Activated CD4-positive, alpha-beta T cell treated with anti-CD3 and anti-CD28 coated beads for 1 hour (primary cell): ENCODE measurements at places on chromosomes 13 and 19.
A peak's percentile ranks its signal among the peaks of the same experiment; 100 is the strongest.

GRCh38 chr19:28019371-28019770 lies 1193.6 kb downstream of the UQCRFS1 start:
- no peak for DNase-seq

DNA sequence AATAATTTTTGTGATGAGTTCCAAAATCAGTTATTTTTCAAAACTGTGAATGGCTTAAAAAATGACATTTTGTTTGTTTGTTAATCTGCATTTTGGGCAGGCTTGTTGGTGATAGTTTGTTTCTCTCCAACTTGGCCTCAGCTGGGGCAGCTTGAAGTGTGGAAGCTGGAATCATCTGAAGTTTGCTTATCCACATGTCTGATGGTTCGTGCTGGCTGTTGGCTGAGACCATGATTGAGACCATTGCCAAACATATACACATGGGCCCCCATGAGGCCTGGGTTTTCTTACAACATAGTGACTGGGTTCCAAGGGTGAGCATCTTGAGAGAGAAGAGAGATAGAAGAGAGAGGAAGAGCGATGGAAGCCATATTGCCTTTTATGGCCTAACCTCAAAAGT lies 201.2 kb downstream of the NDFIP2 start:
- no peak for DNase-seq

DNA sequence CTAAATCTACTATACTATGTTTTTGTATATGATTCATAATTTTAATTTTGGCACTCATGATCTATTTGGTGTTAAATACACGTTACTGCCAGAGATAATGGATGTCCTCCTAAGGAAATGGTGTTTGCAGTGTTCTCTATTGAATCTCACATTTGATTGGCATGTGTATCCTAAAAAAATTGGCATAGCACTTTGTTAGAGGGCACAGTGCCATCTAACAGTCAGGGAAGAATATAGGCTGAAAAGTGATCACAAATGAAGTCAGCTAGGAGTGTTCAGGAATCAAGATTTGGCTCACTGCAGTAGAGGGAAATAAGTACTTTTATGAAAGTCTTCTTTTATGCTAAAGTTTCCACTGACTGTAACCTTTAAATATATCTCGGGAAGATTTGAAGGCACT lies 624.6 kb downstream of the GPC6 start:
- no peak for DNase-seq

- DNase-seq = no peak
These were observed 23.8 kb downstream of the APBA3 start for GRCh38 chr19:3737487-3738205.

DNA sequence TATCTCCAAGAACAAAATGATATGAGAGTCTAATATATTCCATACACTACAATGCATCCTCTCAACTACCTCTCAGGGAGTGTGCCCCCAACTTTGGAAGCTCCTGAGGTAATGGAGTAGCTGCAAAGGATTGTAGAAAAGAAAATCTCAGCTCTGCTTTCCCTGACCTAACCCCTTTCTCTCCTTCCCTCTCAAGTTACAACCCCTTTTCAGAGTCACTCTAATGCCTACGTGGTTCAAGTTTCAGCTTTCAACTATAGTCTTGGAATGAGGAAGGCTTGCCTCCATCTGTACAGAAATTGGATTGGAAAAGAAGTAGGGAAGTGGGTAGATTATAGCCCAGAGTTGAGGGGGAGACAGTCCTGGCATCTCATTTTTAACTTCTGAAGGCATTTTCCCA lies 256.0 kb downstream of the PCDH9 start:
- DNase-seq = no peak

- DNase-seq = no peak
These were observed 5.4 kb upstream of the ARGLU1 start for GRCh38 chr13:106573284-106573846.

GRCh38 chr13:21670006-21670882 lies 629 bp upstream of the FGF9 start:
- peak; percentile 50 for DNase-seq

DNA sequence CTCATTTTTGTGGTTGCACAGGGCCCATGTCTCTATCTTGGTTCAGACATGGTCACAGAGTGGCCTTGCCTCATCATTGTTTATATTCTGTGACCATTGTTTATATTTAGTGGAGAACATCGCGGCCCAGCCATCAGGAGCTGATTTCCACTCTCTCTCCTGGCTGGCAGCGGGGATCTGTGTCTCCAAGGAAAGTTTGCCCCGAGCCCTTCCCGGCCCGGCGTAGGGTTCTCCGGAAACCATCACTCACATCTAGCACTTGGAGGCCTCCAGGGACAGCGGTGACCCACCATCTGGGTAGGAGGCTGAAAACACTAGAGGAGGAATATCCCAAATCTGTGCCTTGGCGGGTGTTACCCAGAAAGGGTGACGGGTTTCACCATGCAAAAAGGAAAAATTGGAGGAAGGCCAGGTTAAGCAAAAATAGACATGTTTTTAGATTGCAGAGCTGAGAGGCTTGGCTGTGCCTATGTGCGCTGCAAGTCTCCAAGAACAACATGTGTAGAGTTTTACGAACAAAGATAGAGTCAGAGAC lies 726 bp upstream of the ZNF358 start:
- no peak for DNase-seq

GRCh38 chr19:1685046-1685445 lies 32.6 kb upstream of the TCF3 start:
- no peak for DNase-seq

DNA sequence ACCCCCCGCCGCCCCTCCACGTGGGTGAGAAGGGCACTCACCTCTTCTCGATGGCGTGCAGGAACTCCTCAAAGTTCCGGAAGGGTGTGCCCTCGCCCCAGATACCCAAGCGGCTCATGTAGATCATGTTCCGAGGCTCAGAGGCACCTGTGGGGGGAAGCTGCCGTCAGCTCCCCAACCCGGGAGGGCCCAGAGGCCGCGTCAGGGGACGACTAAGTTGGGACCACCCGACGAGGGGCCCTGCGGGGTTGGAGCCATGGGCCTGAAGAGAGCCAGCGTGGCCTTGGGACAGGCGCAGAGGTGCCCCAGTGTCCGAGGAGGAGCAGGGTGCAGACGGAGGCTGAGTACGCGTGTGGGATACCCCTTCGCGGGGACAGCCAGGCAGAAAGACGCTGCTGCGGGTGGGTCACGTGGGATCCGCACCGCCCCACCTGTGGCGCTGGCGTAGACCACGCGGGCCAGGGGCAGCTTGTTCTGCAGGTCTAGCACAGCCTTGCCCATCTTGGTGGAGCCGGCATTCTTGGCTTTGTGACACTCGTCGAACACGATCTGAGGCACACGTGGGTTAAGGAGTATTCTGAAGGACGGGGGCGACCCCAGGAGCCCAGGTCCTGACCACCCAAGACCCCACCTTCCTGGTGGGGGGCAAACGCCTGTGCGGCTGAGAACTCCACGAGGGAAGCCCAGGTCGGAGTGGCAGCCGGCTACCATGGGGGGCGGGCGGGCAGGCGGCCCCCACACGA lies 15.9 kb downstream of the GPX4 start:
- DNase-seq = no peak

- no peak for DNase-seq
These were observed 10.0 kb downstream of the CHAMP1 start for GRCh38 chr13:114324334-114324733.

DNA sequence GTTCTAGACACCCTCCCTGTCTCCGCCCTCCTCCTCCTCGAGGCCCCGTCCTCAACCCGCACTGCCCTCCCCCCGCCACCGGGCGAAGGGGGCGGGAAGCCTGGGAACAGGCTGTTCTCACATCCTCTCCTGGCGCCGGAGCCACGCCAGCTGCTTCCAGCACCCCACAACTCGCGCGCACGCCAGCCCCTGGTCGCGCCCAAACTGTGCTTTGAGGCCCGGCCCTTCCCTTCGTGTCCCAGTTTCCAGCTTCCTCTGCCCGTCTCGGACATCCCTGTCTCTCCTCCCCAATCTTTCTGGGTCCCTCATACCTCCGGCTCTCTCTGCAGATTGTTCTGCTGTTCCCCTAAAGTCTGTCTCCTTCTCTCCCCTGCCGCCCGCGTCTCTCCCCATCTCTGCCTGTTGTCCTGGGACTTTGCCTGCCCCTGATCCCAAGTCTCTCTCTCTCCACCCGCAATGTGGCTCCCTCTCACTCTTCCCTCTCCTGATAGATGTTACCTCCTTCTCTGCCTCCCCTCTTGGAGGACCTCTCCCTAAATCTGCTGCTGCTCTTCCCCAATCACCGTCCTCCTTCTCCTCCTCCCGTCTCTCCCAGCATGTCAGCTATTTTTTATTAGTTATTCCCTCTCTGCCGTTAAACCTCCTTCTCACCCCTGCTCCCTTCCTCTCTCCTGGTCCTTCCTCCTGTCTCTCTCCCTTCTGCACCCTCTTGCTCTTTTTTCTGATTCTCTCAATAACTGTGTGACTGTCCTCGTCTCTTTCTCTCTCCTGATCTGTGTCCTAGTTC lies 14.2 kb downstream of the DPF1 start:
- DNase-seq = no peak

DNA sequence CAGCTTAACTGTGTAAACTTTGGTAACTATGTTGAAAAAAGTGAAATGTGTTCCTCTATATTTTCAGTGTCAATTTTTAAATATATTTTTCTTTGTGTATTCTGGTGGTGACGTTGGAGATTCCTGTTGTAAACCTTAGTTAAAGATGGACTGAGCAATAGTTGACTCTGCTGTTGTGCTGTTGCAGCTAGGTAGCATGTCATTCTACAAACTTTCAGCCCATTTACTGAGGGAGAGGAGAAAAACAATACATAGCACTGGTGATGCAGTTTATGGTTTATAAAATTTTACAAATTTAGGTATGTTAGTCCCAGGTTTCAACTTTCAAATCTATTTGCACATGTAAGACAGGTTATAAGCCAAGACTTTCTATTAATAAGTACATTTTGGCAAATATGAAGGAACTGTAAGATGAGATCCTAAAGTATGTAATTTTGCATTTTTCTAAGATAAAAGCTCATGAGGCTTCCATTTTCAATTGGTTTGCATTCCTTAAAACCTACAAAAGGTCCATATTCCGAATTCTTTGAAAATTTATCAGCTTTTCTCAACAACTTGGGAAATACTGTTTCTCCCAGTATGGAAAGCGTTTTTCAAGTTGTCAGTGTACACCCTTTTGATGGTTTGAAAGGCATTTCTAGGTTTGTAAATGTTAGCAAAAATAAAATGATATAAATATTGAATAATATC lies 1.5 kb downstream of the NDFIP2 start:
- no peak for DNase-seq

- no peak for DNase-seq
These were observed 161.4 kb downstream of the TM9SF2 start for GRCh38 chr13:99662678-99663077.

DNA sequence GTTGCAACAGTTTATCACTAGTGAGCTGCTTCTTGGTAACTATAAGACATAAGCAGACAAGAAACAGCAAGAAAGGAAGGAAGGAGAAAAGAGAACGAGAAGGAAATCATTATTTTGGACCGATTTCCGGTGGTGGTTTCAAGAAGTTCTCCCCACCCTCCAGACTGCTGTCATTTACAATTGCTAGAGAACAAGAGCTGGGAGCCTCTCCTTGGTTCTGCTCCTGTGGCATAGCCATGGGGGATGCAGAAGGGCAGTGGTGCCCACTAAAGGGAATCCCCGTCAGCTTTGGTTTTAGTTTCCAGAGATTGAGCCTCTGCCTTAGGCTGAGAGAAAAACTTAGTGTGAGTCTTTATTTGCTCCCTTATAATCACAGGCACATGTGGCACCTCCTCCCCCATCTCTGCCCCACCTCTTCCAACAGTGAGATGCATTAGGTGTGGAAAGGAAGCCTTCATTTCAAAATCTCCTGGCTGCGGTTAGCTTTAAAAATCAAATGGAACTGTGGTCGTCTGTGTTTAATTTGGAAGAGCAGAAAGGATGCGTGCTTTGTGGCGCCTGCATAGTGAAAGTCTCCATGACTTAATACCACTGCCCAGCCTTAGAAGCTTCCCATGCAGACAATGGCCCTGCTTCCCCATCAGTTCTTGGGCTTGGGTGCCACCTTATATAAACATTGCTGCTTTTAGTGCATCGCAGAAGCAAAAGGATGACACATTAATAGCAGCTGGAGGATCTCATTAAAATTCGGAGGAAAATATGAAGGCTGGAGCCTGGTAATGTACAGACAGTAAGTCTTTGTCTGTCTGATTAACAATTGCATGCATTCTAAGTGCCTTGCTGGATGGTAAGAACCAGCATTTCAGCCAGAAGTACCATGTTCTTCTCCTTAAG lies 25.0 kb downstream of the LRCH1 start:
- no peak for DNase-seq

DNA sequence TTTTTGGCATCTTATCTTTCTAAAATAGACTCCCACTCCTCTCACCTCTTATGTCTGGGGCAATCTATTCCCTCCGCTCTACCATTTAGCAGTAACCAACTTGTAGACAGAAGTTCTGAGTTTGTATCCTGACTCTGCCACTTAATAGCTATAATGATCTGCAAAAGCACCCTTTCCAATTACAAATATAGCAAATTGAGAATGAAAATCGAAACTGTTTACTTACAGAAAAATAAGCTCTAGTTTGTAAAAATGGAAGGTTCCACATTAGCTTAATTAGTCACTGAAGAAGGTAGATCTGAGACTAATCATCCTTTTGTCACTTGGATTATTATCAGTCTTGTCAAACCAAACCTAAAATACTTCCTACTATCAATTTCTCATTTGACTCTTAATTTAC lies 409.3 kb downstream of the DIAPH3 start:
- DNase-seq = no peak

GRCh38 chr13:51770160-51770559 lies 33.8 kb downstream of the DHRS12 start:
- DNase-seq = no peak

GRCh38 chr13:51523082-51523518 lies 61.2 kb upstream of the WDFY2 start:
- no peak for DNase-seq

- no peak for DNase-seq
These were observed 38.7 kb downstream of the ATP11A start for GRCh38 chr13:112728375-112729126.

- DNase-seq = no peak
These were observed 147.5 kb downstream of the VWA8 start for GRCh38 chr13:41813426-41813825.

DNA sequence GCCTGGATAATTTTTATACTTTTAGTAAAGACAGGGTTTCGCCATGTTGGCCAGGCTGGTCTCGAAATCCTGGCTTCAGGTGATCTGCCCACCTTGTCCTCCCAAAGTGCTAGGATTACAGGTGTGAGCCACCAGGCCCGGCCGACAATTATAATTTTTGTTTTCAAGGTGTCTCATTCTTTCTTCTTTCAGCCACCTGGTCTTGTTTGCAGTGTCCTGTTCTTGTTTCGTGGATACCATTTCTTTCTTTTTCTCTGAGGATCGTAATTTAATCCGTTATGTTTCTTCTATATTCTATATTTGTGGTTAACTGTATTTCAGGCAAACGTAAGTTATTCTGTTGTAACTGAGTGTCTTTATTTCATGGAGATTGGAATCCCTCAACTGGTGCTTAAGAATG lies 15.7 kb downstream of the TIMM13 start:
- DNase-seq = no peak

DNA sequence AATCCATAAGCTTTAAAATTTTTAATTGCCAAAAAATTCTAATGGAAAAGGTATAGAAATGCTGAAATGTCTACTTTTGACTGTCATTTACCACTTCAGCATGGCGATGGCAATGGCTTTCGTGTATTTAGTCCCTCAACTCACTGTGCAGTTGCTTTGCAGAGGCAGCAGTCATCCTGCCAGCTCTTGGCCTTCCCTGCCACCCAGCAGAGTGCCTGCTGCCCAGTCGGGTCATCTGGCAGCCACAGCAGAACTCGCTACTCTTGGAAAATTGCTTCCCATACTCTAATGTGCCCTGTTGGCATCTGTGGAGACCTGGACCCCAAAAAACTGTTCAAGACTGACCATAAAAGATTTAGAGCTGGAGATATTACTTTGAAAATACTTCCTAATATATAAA lies 383.2 kb downstream of the UQCRFS1 start:
- no peak for DNase-seq
